Fibroblast of upper back skin (primary cell): ENCODE measurements at places on chromosomes 7 and 10.

- DNase-seq, result peak; percentile 66
Observed at GRCh38 chr10:63901881-63902280, 380.7 kb downstream of the REEP3 start.

DNA sequence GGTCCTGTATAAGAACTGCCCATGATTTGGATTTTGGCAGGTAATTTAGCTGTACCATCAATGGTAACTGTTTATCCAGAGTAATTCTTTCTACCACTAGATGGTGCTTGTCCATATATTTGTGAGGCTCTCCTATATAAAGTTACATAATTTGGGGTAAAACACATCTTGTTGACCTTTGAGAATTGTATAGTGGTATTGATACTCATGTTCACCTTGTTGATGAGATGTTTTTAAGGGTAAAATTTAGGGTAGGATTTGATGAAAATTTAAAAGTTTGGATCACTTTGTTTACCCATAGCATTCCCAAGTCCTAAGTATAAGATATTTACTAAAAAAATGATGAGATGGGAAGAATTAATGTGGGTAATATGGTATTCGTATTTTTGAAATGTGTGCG, 31.6 kb downstream of the ST7 start:
- DNase-seq, result peak; percentile 32

DNA sequence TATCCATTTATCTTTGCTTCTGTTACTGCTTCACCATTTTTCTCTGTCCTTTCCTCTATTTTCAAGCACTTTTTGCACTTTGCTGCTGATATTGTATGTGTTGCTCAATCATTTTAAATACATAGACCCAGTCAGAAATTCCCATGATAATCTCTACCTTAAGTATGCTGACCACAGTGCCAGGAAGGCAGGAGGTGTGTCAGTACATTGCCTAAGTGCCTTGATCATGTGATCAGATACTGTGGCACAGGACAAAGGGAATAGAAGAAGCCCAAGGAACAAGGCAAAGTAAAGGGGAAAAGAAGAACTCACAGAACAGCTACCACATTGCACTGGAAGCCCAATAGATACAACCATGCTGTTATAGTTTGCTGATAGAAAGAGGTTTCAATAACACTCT, 53.7 kb upstream of the CD36 start:
- peak; percentile 37 for DNase-seq

DNA sequence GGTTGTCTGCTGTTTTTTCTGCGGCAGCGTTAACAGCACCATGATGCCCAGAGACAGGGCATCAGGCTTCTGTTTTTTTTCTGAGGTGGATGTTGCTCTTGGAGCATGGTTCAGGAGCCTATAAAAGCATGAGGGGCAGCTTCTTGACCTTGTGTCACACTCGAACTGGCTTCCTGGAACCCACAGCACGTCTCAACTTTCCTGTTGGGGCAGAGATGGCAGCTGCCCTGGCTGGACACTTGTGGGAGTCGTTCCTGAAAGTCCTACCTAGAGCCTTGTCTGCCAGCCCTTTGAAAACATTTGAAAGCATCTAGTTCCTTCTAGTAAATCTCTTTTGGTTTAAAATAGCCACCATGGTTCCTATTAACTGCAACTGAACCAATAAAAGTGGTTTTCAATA, 28.9 kb upstream of the PRKAG2 start:
- DNase-seq, result no peak

DNA sequence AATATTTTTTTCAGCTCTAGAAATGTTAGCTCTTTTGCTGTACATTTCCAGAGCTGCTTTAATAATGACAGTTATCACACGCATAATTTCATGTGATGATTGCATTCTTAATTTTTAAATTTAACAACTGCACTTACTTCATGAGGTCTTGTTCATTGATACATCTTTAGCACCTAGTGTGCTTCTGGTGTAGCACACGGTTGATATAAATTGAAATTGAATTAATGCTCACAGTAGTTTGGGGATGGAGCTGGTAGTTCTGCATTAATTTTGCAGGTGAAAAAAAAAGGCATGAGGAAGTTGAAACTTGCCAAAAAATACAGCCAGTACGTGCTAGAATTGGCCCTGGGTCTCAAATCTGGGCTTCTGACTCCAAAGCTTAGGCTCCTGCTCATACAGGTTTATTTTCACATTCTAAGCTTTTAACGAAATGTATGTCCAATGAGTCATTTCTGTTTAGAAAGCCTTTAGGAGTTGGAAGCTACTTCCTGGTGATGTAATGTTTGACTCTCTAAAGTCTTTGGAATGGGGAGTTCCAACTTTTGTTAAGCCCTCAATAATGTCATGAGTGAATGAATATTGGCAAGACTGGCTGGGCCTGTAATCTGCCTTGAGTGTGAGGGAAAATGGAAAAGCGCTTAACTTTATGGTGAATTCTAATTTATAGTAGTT, 62.5 kb downstream of the DAGLB start:
- peak; percentile 94 for DNase-seq

- DNase-seq, result no peak
Observed at GRCh38 chr7:31083210-31083786, 31.2 kb downstream of the ADCYAP1R1 start.

- DNase-seq, result no peak
Observed at GRCh38 chr10:71058308-71058707, 154.1 kb upstream of the UNC5B start.

GRCh38 chr7:128100225-128100948, 69.2 kb upstream of the LRRC4 start:
- DNase-seq, result no peak

GRCh38 chr7:130904031-130904757, 170.2 kb upstream of the KLF14 start:
- peak; percentile 95 for DNase-seq

- no peak for DNase-seq
Observed at GRCh38 chr10:130435961-130436360, 299.8 kb downstream of the GLRX3 start.
